Activated naive CD8-positive, alpha-beta T cell treated with anti-CD3 and anti-CD28 coated beads, Interleukin-2, amount 50 U/mL, for 16 hours (primary cell): ENCODE measurements at places on chromosomes 12 and 14.

DNA sequence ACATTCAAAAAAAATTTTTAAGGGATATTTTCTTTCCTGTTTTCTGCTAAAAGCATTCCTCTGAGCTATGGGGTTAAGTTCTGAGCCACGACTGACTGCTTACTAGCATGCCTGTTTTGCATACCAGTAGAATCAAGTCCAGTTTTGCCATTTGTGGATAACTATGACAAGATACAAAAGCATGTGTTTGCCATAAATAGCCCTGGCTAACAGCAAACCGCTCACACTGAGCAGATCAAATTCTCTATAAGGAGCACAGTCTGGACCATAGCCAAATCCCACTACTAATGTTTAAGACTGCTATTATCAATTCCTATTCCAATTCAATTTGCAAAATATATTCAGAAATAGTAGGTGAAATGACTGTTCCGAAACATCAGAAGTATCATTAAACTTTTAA is 3.2 kb downstream of the CFL2 start:
- DNase-seq, result no peak

DNA sequence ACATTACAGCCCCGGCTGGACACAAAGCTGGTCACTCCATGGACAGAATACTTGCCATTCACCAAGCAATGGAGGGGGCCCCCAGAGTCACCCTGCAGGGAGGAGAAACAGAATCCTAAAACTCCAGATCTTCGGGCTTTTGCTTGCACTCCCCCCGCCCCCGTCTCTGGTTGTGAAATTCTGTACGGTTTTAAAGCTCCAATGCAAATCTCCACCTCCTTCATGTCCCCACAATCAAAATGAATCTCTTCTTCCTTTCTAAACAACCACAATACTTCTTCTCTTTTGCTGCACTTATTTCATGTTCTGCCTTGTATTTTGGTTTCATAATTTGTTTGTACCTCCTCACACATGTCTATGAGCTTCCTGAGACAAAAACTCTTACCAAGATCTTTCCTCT is 5.8 kb upstream of the BIN2 start:
- no peak for DNase-seq

DNA sequence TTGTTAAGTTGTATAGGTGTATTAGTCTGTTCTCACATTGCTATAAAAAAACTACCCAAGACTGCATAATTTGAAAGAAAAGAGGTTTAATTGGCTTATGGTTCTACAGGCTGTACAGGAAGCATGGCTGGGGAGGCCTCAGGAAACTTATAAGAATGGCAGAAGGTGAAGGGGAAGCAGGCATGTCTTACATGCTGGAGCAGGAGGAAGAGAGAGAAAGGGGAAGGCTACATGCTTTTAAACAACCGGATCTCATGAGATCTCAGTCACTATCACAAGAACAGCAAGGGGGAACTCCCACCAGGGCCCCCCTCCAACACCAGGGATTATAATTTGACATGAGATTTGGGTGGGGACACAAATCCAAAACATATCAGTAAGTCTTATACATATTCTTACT is 60.5 kb upstream of the OR10AD1 start:
- DNase-seq, result no peak

GRCh38 chr14:99749763-99750715 is 43.2 kb upstream of the EML1 start:
- DNase-seq, result no peak

- no peak for DNase-seq
Observed at GRCh38 chr12:78864403-78864869, at the start of gene SYT1. Gene SYT1 (plus strand): TSS chr12:78864774.

GRCh38 chr12:133106253-133106652 is 23.8 kb downstream of the ZNF891 start:
- no peak for DNase-seq

DNA sequence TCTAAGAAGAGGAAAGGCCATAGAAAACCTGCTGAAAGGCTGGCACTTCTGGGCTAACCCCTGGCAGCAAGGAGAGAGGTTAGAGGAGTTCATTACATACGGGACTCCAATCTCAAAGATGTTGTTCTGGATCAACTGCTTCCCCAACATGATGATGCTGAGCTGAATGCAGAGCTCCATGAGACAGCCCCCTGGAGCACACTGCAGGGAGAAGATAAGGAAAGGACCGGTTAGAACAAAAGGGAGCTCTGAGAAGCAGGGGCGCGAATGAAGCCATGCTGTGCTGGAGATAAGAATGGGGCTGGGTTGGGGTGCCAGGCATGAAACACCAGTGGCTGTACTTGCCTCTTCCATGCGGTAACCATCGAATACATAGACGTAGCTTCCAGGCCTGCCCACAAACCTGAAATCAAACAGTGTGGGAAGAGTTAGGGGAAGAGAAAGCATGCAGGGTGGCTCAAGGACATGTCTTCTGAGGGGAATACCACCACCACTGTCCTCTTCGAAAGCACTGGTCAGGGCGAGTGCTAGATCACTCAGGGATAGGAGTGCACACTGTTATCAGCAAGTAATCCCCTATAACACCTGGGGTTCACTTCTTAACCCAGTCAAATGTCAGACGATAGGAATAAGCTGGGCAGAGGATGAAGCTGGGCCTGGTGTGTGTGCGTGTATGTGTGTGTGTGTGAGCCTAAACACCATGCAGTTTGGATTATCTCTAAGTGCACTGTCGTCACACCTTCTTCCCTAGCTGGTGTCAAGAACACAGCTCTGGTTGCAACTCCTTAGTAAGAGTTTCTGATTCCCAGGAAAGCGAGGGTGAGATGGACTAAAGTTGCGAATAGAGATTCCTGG is 180.9 kb downstream of the NTF3 start:
- DNase-seq, result no peak

GRCh38 chr14:50501642-50502041 is 30.7 kb downstream of the MAP4K5 start:
- DNase-seq, result no peak

- DNase-seq, result no peak
Observed at GRCh38 chr12:117210266-117210918, 20.1 kb upstream of the FBXO21 start.

DNA sequence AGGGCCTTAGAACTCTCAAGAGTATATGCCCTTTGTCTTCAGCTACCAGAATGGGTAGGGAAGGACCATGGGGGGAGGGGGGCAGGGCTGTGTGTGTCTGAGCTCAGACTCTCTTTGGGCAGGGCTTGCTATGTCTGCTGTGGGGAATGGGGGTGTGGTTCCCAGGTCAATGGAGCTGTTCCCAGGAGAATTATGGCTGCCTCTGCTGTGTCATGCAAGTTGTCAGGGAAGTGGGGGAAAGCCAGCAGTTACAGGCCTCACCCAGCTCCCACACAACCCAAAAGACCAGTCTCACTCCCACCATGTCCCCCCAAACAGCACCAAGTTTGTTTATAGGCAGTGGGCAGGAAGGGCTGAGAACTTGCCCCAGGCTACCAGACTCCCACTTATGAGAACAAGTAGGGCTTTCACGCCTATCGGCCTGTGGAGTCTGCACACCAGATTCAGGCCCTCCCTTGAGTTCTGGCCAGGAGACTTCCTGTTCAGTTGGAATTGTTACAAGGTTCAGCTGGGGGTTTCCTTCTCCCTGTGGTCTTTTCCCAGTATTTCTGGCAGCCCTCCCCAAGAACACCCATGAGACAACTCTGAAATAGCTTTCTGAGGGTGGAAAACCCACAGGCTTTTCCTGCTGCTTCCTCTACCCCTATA is 6.1 kb upstream of the SERPINA11 start:
- DNase-seq, result no peak

DNA sequence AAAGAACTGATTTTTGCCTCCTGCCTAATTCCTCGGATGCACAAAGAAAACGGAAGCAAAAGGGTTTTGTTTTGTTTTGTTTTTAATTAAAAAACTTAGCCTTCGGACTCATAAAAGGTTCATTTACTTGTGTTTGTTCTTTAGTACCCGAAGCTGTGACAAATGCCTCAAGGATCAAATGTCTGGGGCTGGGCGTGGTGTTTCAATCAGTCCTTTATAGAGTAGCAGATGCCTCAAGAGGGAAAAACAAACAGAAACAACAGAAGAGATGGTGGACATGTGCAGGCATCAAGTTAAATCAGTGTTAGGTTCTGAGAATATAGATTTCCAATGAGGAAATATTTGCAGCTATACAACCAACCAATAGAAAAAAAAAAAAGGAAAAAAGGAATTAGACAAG is 1.6 kb upstream of the WIF1 start:
- DNase-seq, result no peak

GRCh38 chr12:115962216-115962615 is 315.3 kb downstream of the MED13L start:
- no peak for DNase-seq

DNA sequence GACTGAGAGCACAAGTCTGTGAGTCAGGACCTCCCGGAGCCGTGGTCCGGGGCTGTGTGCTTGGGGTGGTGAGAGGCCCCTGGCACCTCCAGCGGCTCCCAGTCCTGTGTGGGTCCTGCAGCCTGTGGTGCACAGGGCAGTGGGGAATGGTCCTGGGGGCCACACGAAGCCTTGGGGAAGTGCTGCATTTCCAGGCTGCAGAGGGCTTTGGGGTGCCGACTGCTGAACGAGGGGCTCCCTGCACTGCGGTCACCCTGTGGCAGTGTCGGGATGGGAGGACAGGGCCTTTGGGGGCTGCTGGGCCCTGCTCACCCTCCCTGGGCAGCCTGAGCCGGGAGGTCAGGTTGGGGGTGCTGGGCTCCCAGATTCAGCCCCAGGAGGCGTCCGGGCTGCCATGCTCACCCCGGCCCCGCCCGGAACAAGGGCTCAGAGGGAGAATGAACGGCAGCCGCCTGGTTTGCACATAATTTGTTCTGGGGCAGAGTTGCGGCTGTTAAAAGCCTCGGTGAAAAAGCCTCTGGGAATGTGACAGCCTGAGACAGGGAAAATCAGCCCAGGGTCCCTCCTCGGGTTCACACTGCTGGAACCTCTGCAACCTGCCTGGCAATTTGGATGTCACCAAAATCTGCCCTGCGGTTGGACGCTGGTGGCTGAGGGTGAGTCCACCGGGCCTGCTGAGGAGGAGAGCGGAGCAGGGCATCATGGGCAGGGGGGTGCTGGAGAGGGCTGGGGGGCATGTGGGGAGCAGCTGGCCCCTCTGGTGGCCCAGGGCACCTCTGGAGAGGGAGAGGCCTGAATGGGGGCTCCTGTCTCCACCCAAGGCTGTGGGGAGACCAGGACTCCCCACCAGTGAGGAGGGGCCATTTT is 109.2 kb downstream of the KIF26A start:
- DNase-seq, result no peak

DNA sequence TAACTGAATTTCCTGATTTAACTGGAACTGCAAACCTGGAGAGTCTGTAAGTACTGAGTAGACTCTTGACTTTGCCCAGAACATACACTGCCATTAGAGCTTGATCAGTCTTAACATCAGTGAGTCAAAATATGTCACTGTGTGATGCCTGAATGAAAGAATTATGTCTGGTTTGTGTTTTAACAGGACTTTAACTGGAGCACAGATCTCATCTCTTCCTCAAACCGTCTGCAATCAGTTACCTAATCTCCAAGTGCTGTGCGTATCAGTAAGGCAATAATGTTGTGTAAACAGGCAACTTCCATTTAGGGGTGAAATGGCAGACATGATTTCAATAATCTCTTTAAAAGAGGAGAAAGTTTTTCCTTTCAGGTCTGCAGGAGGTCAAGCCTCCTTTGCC is 97.0 kb downstream of the ZFC3H1 start:
- no peak for DNase-seq

- DNase-seq, result no peak
Observed at GRCh38 chr14:22220427-22220826, 368.6 kb downstream of the DAD1 start.

GRCh38 chr14:81625343-81625742 is 91.7 kb upstream of the SEL1L start:
- DNase-seq, result no peak

GRCh38 chr12:63843721-63844390 is 644 bp upstream of the SRGAP1 start:
- peak; percentile 64 for DNase-seq

- DNase-seq, result no peak
Observed at GRCh38 chr14:75222208-75222701, 45.8 kb upstream of the TMED10 start.

GRCh38 chr12:6369916-6370575 is 5.3 kb downstream of the SCNN1A start:
- DNase-seq, result no peak

- DNase-seq, result peak; percentile 76
Observed at GRCh38 chr14:92531106-92531873, 17.7 kb downstream of the RIN3 start.
